ENCODE measurements at places on chromosomes 12 and 14.

DNA sequence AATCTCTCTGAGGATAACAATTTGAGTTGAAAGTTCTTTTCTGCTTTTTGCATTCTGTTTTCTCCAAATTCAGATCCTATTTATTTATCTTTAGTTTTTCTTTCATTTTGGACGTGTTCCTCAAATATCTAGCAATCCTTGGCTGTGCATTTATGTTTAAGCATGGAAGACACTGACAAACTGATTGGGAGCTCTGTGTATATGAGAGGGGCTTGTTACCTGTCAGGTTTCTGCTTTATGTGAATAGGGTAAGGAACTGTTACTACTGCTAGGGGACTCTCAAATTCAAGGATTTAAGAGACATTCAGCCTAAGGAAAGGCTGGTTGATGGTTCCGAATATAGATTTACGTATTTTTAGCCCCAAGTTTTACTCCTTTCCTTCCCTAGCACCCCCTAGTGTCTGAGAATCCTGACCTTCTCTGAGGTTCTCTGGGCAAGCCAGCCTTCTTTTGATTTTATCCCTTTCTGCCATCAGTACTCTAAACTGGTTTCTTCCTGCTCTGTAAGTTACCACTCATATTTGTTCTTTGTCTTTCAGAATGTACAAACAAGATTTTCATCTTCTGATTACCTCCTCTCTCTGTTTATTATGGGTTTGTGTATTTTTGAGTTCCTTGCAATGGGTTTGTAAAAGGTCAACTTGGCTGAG is 30.5 kb downstream of the YLPM1 start:
- no peak for DNase-seq

- DNase-seq = no peak
Measured at GRCh38 chr12:111149299-111149698, 219.6 kb downstream of the PHETA1 start.

DNA sequence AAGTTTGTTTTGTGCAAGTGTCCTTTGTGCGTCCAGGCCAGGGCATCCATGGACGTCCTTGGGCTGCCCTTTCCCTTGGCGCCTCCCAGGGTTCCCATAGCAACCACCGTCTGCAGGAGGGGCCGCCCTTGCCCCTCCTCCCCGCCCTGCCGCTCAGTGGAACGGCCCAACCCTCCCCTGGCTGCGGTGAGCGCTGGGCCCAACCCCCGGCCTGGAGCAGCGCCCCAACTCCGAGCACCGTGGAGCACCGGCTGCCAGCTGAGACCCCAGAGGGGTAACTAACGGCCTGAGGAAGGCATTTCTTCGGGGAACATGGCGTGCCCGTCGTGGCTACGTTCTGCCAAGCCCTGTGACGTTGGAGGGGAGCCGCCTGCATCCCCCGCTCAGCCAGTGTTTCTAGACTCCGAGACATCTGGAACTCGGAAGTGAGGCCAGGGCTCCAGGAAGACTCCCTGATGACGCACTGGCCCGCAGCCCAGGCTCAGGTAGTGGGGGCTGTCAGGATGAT is 5.3 kb upstream of the ACACB start:
- peak; percentile 46 for DNase-seq

DNA sequence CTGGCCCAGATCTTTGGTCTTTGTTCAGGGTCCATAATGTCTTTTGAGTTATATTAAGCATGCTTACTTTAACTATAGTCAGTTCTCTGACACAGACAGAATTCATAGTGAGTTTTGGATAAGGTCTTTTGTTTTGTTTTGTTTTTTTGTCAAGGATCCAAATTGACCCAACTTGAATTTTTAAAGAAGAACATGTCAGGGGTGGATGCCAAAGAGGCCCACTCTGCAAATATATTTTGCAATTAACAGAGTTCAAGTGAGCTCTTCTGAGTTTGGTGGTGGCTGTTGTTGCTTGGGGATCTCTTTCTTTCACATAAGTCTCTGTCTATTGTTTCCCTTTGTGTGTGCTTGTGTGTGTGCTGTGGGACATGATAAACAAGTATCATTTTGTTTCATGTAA is 34.4 kb upstream of the PMCH start:
- no peak for DNase-seq

DNA sequence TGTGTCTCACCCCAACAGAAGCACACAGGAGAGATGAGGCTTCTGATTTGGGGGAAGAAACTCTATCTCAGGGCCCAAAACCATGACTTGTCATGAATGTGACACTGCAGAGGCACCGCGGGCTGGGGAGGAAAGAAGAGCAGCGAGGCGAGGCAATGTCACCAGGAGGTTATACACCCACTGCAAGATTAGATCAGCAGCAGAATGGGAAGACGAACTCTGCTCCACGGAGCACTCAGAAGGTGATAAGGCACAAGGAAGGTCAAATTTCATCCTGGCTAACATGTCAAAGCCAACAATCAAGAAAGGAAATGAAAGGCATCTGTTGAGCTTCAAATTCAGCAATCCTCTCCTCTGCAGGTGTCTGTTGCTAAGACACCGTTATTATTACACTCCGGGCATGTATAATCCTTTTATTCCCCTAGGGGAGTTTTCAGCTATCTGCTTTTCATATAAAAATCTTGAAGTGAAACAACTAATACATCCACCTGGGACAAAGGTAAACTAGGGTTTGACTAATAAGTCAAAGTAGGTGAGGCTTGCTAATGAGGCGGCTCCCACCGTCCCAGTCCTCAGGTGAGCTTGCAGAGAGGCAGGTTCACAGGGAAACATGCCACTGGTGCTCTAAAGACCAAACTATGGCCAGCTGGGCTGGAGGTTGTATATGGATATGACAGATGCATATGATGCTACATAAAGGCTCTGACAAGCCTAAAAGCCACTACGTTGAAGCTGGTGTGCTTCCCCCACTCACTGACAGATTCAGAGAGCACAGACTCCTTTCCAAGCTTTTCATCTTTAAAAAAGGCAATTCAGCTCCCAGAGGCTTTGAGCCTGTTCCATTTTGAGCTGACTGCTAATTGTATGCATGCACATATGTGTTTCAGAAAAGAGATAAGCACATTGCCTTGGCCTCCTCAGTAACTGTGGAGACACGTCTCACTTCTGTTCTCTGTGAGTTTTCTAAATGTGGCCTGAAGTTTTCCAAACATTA is 221.2 kb downstream of the NELL2 start:
- DNase-seq = no peak

DNA sequence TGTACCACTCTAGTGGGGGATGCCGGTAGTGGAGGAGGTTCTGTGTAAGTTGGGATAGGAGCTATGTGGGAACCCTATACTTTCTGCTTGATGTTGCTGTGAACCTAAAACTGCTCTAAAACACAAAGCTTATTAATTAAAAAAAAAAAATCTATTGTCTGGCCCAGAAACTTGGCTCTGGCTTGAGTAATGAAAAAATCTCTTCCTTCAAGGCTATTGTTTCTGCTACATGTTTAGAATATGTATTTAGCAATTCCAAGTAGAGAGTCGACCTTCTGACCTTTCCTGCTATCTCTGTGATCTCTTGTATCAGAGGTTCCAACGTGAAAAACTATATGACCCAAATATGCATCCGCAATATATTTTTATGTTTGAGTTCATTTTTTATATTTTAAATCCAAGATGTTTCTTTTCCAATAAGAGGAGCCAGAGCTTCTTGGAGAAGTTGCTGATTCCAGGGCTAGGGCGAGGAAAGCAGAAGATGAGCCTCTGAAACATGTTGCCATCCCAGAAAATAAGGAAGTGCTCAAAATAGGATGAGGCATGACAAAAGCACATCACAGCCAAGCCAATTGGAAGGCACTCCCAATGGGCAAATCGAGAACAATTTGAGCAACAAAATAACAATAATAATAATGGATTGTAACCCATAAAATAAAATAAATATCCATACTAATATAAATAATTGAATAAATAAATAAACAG is 184.6 kb upstream of the TMEM260 start:
- no peak for DNase-seq

- no peak for DNase-seq
Measured at GRCh38 chr12:113222730-113223531, 1.7 kb downstream of the TPCN1 start.

All from GM06990 (cell line).